CD4-positive, alpha-beta T cell (primary cell): ENCODE measurements at places on chromosomes 16 and 17. TPM values are rescaled to one million over a fixed set of nuclear protein-coding genes. Genes with fewer than 3 reads are reported as not detected.

DNA sequence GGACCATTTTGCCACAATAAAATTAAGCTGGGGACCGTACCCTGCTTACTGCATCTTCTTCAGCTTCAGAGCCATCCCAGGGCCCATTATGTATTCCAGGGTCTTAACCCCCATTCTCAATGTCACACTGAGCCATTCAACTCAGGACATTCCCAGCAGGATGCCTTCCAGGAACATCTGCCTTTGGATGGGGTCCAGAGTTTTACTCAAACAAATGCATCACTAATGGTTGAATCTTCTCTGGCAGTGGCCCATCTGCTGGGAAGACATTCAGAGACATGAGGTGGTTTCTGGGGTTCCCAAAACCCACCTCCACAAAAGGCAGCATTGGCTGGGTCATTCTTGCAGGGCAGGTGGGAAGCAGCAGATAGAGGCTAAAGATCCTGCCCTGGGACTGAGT, 3.4 kb upstream of the SEC14L5 start:
- no peak for DNase-seq

DNA sequence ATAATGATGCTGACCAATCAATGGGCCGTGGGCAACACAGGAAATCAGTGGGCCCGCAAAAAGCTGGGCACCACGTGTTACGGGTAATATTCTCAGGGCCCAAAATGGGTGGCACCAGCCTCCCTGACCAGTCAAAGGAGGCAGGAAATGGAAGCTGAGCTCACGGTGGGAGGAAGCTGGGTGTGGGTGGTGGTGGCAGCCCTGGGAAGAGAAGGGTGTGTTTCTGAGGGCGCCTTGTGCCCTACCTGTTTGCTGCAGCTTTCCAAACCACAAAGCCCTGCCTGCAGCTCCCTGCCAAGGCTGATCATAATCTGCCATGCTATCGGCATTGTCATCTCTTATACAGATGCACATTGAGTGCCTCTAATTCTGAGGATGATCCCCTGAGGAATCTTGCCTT, 457.9 kb downstream of the SLC39A11 start:
- no peak for DNase-seq

DNA sequence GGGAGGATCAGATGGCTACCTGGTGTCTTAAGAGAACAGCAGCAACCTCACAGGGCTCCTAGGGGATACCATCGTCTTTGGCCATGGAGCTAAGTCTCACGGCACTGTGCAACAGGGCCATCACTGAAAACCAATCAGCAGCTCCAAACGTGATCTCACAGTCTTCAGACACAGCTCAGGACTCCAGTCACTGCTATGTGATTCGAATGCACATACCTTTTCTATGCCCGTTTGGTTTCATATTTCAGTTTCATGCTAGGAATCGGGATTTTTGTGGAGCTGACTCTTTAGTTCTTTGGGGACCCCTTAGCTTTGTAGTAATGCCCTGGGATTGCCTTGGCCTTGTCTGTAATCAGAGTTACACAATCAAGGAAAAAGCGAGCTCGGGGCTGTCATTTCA, 162.8 kb upstream of the CDH11 start:
- DNase-seq: no peak

- DNase-seq: no peak
Observed at GRCh38 chr16:66551788-66552285, 539 bp upstream of the CKLF start.

Gene PMFBP1
- total RNA-seq: 1.4 TPM

DNA sequence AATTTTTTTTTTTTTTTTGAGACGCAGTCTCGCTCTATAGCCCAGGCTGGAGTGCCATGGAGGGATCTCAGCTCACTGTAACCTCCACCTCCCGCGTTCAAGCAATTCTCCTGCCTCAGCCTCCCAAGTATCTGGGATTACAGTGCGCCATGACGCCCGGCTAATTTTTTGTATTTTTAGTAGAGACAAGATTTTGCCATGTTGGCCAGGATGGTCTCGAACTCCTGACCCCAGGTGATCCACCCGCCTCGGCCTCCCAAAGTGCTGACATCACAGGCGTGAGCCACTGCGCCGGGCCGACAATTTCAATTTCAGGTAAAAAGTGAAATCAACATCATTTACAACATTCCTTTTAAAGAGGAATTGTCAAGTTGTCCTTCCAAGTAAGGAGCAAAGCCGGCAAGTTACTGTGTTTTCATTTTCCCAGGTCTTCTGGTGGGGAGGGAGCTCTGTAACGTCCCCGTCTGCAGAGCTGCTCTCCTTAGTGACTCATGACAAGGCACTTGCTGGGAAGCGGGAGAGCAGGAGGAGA, 873 bp downstream of the NPLOC4 start:
- DNase-seq: no peak
